Activated CD8-positive, alpha-beta T cell treated with anti-CD3 and anti-CD28 coated beads for 36 hours (primary cell): ENCODE measurements at places on chromosomes 2 and 18. TPM values are rescaled to one million over a fixed set of nuclear protein-coding genes. Genes with fewer than 3 reads are reported as not detected.

The DYNAP gene
- total RNA-seq: not detected

The LYG2 gene
- not detected for total RNA-seq

The D2HGDH gene
- 39.4 TPM for total RNA-seq

The NAT8 gene
- total RNA-seq: not detected

The OSR1 gene
- total RNA-seq: not detected

The ASAP2 gene
- total RNA-seq: not detected

The TRIM43 gene
- total RNA-seq: not detected

The EMILIN2 gene
- total RNA-seq: 19.4 TPM

DNA sequence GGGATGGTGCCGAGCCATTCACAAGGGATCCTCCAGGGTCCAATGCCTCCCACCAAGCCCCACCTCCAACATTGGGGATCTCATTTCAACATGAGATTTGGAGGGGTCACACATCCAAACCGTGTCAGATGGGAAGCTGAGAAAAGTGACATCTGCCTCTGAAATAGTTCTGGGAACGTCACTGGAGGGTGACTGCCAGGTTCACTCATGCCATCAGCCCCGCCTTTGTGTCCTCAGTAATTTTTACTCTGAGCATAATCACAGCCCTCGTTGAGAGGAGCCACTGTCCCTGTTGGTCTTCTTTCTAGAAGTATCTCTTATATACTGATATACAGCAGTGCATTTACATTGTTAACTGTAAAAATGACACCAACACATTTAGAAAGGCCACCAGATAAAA lies 67.4 kb downstream of the KLHL29 start:
- no peak for DNase-seq

DNA sequence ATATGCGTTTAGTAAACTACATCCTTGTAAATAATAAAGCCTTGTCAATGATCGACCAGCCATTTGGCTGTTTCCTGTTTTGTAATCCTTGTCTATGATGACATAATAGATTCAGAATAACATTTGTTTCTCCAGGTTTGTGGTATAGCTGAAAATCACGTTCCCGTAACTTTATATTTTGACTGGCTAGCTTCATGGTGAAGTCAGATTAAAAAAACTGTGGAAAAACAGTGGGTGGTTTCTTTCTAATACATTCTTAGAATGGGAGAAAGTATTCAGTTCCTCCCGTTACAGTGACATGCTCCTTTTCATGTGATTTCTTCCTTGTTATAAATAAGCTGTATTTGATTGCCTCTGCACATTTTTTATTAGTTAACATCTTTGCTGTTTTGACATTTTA lies 366.9 kb downstream of the NYAP2 start:
- DNase-seq: no peak

DNA sequence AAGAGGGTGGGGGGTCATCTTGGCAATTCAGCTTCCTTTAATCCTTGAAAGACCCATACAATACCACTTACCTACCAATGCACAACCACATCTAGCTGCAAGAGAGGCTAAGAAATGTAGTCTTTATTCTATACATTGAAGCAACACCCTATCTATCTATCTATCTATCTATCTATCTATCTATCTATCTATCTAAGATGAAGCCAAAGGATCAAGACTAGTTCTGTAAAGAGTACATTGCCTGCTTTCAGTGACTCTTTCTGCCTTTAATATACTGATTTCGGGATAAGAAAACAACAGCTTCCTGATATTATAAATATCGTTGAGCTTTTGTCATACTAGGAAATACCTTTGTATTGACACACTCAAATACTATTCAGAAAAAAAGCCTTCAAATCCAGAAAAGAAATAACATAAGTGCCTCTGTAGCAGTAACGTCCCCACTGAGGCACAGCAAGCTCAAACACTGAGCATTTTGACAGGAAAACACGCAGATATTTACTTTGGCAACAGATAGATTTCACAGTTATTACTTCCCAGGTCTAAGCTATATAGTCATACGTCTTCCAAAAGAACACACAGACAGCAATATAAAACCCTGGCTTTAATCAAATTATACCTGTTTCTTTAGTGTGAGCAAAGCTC lies 139.4 kb upstream of the SERTAD2 start:
- DNase-seq: no peak

DNA sequence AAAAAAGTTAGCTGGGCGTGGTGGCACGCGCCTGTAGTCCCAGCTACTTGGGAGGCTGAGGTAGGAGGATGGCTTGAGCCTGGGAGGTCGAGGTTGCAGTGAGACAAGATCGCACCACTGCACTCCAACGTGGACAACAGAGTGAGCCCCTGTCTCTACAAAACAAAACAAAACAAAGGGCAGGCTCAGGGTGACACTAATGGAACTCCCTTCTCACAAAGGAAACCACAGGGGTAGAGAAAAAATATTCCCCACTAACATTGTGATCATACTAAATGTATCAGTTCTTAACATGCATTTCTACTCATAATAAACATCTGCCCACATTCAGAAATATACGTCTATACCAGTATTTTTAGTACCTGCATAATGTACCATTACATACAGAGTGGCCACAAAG lies 21.1 kb downstream of the STAM2 start:
- DNase-seq: no peak

- no peak for DNase-seq
These were observed 335.9 kb upstream of the NT5C1B start for GRCh38 chr2:18925296-18925695.

DNA sequence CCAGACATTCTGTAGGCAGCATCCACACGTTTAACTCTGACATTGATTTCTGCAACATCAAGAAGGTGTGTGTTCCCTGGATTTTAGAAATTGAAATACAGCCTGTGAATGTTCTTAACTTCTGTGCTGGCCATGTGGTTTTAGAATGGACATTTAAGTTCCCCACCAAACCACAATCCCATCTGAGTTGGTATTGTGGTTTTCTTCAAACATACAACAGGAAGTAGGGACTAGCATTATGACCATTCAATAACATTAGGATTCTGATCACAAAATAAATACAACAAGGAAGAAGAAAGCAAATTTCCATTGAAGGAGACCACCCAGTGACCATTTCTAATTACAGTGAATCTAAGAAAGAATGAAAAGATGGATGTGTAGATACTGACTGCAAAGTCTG lies 51.2 kb downstream of the MAP3K20 start:
- no peak for DNase-seq

- DNase-seq: no peak
These were observed 227.5 kb downstream of the GULP1 start for GRCh38 chr2:188519136-188519535.

DNA sequence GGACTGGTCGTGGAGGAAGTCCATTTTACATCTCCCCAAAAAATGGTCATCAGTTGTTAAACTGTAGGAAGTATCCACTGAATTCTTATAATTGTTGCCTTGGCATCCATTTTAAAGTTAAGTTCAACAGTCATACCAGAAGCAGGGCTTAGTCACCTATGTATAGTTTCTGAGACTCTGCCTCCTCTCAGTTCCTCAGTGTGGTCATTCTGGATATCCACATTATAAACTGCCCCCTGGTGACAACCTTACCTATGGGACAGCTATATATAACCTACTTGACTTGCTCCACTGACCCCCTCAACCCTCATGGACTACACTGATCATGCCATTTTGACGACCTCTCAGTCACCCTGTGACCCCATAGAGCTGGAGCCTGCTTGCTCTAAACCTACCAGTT lies 617.0 kb downstream of the LRP1B start:
- no peak for DNase-seq

DNA sequence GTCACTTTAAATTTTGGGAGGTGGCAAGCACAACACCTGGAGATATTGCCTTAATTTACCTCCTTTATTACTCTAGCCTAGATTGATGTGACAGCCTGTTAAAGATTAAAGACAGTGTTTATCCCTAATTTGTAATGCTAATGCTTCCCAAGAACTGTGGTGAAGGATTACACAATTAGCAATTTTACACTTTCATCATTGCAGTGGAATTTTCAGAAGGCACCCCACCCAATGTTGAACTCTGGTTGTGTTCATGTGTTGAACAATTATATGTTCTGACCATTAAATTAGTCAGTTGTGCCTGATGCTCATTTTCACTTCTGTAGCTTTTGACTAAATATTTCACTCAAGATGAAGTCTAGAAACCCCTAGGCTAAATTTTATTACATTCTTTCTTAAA lies 317.1 kb upstream of the CWC22 start:
- DNase-seq: no peak

GRCh38 chr2:187708272-187708671 lies 154.0 kb upstream of the TFPI start:
- no peak for DNase-seq

DNA sequence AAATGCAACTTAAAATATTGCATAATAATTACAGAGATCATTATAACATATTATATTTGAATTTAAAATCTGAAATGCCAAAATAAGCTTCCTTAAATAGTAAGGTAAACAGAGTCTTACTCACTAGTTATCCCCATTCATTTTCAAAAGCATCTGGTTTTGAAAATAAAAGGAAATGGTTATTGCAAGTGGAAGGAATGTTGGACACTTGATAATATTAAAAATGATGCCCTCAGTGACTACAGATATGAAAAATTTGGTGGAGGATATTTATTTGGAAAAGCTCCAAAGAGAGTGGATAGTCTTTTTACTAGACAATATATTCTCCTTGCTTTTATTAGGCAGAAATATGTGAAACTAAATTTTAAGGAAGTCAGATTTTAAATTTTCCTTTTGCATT lies 39.7 kb downstream of the CDH19 start:
- DNase-seq: no peak

- DNase-seq: no peak
These were observed 683 bp downstream of the GBX2 start for GRCh38 chr2:236167297-236168109.

DNA sequence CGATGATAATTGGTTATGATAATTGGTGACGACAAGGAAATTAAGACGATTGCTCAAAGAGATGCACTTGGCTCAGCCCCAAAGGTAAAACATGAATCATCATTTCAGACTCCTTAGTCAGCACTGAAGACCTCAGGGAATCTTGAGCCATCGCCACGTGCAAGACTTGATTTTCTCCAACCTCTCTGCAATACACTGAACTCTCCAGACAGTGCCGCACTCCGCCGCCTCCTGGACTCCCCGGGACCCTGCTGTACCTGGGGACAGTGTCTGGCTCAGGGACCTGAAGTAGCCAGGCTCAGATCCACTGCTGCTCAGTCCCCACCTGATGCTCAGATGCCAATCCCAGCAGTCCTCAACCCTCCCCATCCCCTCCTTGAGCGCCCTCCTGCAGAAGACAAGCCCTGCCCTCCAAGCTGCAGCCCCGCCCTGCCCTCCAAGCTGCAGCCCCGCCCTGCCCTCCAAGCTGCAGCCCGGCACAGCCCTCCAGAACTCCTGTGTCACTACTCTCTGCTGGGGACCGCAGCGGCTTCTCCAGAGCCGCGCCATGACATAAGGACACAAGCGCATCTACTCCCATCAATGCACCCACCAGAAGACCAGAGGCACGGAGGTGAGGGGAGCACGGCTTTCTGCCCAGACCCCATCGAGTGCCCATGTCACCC lies 1.1 kb downstream of the TMEM18 start:
- peak; percentile 75 for DNase-seq

DNA sequence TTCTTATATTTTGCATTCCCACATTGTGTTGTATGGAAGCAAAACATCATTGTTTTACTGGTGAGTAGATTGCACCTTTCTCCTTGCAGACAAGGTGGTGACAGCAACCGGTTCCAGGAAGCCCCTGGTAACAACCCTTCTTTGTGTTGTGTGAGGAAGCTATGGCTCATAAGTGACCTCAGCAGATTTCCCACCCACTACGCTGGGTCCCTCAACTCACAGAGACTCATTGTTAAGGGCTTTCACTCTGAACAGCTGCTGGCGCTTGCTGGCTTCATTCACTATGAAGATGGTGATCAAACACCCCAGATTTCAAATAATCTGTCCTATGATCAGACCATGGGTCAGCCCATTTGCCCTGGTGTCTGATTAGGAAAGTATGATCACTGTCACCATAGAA lies 53.4 kb downstream of the WIPF1 start:
- DNase-seq: peak; percentile 59

DNA sequence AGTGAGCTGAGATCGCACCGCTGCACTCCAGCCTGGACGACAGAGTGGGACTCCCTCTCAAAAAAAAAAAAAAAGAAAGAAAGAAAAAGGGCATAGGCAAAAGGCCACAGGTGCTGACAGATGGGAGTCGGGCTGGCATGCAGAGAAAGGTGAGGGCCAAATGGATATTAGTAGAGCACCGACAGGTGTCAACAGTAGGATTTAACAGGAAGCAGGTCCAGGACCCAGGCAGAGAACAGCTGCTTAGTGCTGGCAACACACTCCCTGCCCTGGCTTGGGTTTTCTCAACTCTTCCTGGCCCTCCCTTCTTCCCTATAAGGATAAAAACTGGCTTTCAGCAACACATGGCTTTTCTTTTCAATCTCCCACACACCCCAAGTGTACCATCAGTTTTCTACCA lies 84.9 kb downstream of the MRO start:
- no peak for DNase-seq

- DNase-seq: no peak
These were observed 256.5 kb downstream of the CNTNAP5 start for GRCh38 chr2:124281541-124281940.

DNA sequence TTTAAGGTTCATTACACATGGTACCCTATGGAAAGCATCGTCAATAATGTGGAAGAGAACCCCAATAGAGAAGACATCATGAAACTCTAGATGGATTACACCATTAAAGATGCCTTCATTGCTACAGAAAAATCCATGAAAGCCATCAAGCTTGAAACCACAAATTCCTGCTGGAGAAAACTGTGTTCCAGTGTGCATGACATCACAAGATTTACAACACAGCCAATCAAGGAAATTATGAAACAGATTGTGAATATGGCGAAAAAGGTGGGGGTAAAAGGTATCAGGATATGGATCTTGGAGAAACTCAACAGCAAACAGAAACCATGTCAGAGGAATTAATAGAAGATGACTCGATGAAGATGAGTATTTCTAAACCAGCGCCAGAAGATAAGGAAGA lies 200.0 kb downstream of the SLC4A10 start:
- no peak for DNase-seq

DNA sequence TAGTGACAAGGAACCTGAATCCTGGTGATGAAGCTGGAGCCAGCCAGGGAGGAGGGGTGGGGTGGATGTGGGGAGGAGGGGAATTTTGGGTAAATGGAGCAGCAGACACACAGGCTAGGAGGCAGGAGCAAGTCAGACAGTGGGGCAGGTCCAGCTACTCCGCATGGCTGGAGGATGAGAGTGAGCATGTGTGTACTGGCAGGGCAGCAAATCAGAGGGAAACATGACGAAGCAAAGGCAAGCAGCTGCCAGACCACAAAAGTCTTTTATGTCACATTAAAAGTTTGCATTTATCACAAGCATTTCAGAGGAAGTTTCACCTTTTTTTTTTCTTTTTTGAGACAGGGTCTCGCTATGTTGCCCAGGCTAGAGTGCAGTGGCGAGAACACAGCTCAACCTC lies 11.9 kb upstream of the KIDINS220 start:
- no peak for DNase-seq

- DNase-seq: no peak
These were observed 170.6 kb downstream of the DNAH6 start for GRCh38 chr2:84686783-84687476.
